ENCODE measurements at places on chromosomes 11 and 22.

DNA sequence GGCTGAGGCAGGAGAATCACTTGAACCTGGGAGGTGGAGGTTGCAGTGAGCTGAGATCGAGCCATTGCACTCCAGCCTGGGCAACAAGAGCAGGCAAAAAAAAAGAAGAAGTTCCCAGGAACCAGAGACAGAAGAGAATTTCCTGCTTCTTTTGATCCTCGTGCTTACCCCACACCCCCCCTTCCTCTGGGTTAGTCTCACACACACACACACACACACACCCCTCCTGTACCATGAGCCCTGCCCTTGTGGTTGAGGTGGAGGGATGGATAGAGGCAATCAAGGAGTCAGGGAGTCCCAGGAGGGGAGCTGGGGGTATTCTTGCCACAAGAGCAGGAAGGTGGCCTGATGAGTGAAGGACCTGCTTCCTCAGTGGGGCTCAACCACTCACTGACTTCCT is 4.1 kb upstream of the UBE2L6 start:
- DNase-seq: no peak

GRCh38 chr11:11107076-11107723 is 245.8 kb downstream of the CSNK2A3 start:
- DNase-seq: no peak

GRCh38 chr11:12301379-12301778 is 76.0 kb upstream of the PARVA start:
- DNase-seq: no peak

DNA sequence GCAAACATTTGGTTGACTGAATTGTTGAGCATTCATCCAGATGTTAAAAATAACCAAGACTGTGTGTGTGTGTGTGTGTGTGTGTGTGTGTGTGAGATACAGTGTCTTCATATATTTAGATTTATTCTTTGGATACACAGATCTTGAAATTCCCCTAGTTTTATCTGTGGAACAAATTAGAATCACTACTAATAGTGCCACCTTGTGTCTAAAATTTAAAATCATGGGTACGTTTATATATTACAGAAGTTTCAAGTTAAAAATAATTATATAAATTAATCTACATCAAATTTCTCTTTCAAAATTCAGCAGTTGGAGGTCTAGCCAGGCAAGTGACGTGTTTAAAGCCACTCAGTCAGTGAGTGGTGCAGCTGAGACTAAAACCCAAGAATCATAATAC is 1566.2 kb upstream of the TENM4 start:
- no peak for DNase-seq

- peak; percentile 60 for DNase-seq
Observed at GRCh38 chr11:36292311-36292722, 3.1 kb upstream of the COMMD9 start.
